ENCODE measurements at places on chromosomes 1 and 21.

- DNase-seq: no peak
Measured at GRCh38 chr1:26949926-26950319, 10.3 kb downstream of the KDF1 start.

DNA sequence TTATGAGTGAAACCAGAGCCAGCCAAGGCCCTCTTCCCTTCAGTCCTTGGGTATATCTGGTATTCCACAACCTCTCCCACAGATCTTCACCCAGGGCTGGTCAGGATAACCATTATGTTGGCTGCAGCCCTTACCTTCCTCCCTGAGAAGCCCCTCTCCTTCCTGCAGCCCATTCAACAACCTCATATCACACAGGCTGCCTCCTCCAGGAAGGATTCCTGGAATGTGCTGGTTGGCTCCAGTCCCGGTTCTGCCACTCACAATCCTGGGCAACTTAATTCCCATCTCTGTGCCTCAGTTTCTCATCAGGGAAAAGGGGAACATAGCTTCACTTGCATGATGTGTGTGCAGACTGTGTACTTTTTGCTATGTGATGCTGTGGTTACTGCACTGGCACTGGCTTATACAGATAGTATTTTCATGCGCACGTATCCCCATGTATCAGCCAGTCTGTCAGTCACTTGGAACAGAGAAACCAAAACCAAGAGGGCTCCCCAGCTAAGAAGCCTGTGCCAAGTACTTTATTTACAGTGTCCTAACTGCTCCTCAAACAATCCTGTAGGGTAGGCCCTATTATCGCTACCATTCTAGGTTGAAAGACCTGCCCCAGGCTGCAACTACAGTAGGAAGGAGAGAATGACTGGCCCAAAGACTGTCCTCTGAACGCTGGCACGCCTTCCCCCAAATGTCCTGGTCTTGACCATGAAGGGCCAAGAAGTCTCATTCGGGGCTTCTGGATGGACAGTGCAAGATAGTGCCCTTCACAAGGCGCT lies 39.9 kb upstream of the PPP1R15B start:
- DNase-seq: no peak

- DNase-seq: no peak
Measured at GRCh38 chr1:91022518-91022929, 689 bp upstream of the ZNF644 start.

DNA sequence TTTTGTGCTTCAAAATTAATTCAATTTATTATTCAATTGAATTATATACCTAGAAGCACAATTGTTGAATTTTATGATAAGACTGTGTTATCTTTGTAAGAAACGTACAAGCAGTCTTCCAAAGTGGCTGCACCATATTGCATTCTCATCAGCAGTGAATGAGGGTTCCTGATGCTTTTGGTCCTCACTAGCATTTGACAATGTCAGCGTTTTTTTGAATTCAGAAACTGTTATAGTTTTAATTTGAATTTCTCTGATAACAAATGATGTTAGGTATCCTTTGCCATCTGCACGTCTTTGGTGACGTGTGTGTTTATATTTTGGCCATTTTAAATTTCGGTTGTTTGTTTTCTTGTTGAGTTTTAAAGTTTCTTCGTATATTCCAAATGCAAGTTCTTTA lies 553.0 kb upstream of the ZP4 start:
- DNase-seq: no peak

GRCh38 chr1:206655471-206655882 lies 20.1 kb downstream of the DYRK3 start:
- no peak for DNase-seq

DNA sequence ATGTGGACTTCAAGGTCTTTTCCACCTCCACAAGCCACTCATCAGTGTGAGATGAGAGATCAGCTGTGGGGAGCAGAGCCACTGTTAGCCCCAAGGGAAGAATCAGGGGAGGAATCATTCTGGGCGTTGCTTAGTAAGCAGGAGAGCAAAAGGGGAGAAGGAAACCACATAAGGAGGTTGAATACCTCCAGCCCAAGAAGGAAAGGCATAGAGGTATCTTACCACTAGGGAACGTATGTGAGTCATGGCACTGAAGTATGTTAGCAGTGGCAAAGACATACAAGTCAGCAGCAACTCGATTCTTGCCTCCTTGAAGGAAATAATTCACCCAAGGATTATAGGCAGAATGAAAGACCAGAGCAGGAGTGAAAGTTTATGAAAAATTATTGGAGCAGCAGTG lies 31.6 kb upstream of the SLC5A9 start:
- no peak for DNase-seq

- no peak for DNase-seq
Measured at GRCh38 chr1:183884526-183884925, 79.6 kb downstream of the RGL1 start.

GRCh38 chr1:191427593-191427992 lies 730.7 kb upstream of the RGS18 start:
- DNase-seq: no peak

- no peak for DNase-seq
Measured at GRCh38 chr1:61519631-61520030, 205.3 kb downstream of the TM2D1 start.

DNA sequence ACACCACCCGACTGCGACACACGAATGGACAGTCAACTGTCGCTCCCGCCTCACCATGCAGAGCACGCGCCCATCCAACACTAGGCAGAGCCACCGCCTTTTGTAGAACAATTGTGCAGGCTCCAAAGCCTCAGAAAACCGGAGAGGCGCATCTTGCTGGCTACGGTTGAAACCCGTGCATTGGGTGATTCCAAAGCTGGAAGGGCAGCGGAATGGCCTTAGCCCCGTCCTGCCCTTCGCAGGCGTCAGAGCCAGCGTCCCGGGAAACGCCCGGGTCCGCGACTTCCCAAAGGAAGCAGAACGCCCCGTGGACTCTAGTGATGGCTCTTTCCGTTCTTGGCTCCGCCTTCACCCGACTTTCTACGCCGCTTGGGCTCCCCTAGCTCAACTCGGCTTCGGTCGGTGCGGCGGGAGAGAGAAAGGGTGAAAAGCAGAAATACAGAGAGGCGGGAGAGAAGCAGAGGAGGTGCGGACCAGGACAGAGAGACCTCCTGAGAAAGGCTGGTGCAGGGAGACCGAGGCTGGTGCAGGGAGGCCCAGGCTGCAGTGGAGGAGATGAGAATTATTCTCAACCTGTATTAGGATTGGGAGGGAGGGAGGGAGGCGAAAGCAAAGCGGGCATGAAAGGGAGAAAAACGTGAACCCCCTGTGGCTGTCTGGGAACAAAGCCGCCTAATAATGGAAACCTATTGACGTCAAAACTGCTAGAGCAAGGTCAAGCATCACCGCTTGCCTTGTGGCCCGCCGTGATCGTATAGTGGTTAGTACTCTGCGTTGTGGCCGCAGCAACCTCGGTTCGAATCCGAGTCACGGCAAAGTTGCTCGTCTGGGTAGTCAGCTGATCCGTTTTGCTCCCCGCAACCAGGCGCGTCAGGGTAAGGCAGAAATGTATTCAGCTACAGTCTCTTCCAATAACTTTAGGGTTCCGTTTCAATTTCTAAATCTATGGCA lies 99.5 kb downstream of the PRKAB2 start:
- DNase-seq: no peak

DNA sequence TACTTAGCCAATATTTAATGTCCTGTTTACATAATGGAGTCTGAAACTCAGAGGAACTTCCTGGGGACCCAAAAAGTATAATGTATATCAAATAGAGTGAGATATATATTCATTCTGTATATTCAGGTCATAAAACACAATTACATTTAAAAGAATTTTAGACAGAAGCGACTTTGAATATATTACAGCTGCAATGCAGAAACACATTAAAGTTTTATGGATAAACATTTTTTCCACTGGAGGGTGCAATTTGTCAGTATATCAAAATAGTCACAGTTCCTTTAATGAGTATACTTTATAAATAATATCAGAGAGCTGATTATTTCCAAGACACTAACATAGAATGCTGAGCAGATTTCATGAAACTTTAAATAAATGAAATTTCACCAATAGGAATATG lies 43.9 kb upstream of the CRB1 start:
- DNase-seq: no peak

GRCh38 chr21:38470755-38471154 lies 27.5 kb downstream of the ERG start:
- DNase-seq: no peak

DNA sequence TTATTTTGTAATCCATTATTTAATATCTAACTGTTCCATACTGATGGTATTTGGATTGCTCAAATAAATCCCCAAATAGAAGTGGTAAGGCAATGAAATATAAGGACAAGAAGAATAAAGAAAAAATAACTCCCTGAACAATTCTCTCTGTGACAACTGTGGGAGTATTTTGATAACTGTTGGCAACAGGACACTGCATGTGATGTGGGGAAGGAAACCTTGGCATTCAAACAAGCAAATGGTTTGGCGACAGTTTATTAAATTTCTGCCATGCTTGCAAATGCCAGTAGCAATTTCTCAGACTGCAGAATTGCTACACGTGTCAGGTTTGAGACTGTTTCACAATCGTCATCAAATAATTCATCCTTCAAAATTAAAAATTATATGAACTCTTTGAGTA lies 8.6 kb upstream of the MRPL39 start:
- DNase-seq: no peak

- DNase-seq: no peak
Measured at GRCh38 chr21:21182401-21183010, 184.3 kb downstream of the NCAM2 start.

All from iPS DF 19.7 (cell line).